Stimulated activated CD4-positive, alpha-beta T cell treated with anti-CD3 and anti-CD28 coated beads, TNF-alpha, amount 100 ng/mL, for 48 hours (primary cell): ENCODE measurements at places on chromosomes 6 and 20.

- peak; percentile 47 for DNase-seq
These were observed 18.3 kb downstream of the RAET1L start for GRCh38 chr6:150006961-150007464.

GRCh38 chr6:100300221-100300736, 164.4 kb downstream of the SIM1 start:
- no peak for DNase-seq

- no peak for DNase-seq
These were observed 16.4 kb downstream of the SOX4 start for GRCh38 chr6:21609881-21610329.

DNA sequence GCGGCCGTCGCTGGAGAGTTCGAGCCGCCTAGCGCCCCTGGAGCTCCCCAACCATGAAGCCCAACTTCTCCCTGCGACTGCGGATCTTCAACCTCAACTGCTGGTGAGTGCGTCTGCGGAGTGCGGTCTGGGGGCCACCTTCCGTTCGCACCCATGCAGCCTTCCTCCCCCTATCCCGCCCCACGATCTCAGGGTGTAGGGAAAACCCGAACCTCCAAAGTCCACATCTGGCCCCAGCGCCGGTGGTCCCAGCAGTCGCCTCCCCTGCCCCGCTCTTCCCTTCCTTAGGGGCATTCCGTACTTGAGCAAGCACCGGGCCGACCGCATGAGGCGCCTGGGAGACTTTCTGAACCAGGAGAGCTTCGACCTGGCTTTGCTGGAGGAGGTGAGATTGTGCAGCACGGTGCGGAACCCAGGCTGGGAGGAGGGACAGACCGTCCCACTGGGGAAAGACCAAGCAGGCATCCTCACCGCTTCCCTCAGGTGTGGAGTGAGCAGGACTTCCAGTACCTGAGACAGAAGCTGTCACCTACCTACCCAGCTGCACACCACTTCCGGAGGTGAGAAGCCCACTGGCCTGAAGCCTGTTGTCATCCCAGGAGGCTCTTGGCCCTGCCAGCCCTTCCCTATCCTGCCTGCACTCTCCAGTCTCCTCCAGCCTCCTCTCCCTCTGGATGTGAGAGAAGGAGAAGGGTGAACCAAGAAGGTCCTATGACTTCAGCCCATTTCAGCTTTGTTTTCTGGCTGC, 719 bp downstream of the SMPD2 start:
- DNase-seq, result no peak

DNA sequence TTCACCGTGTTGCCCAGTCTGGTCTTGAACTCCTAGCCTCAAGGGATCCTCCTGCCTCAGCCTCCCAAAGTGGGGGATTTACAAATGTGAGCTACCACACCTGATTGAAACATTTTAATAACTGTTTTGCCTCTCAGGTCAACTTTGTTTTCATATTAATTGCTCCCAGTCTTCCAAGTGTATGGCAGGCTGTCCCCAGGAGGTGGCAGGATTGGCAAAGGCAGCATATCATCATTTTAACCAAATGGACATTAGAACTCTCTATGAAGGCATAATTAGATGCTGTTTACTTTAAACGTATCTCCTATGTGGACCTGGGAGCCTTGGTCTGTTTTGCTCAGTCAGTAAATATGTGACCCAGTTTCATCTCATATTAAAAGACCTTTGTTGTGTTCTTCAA, 59.2 kb upstream of the CSE1L start:
- DNase-seq, result no peak

- DNase-seq, result no peak
These were observed 8.4 kb upstream of the STK35 start for GRCh38 chr20:2093159-2093781.

GRCh38 chr6:105981002-105981887, 104.9 kb upstream of the PRDM1 start:
- no peak for DNase-seq

- DNase-seq, result no peak
These were observed 48.9 kb downstream of the SYCP2 start for GRCh38 chr20:59884494-59884893.

- no peak for DNase-seq
These were observed 14.2 kb downstream of the ITCH start for GRCh38 chr20:34377072-34377847.

DNA sequence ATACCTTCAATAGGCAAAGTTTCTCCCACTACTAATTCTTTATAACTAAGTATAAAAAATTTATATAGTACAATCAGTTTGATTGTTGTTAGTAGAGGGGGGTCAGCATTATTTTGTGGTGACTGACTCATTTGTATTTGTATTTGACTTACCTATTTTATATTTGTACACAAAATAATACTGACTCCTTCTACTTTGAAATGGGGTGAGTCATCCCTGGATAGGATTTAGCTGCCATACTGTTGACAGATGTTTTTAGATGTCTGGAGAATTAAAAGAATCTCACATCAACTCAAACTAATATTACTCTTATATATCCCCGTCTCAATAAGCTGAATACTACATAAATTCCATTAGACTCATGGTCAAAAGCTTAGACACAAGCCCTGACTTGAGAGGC, 114.9 kb downstream of the FRK start:
- no peak for DNase-seq

DNA sequence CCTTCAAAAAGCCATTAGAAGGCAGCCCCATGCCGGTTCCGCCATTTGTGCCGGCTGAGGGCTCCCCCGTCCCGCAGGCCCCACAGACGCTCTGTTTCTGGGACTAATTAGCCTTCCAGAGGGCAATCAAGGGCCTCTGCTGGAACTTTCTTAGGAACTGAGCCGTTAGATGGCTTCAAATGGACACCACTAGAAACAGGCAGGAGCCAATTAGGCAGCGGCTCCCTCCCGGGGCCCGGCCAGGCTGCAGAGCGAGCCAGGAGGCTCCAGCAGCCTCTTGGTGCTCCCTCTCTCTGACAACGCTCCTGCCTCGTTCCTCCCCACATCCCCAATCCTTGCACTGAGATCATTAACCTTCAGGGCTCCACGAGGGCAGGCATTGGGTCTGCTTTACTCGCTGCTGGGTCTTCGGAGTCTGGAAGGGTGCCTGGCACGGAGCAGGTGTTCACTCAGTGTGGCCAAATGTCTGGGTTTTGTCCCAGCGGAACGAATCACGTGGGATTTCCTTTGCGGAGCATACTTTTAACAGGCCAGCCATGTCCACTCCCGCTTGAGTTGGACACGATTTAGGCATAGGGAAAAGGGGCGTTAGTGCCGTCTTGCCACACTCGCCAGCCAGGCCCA, 98.3 kb downstream of the TMEM242 start:
- no peak for DNase-seq

DNA sequence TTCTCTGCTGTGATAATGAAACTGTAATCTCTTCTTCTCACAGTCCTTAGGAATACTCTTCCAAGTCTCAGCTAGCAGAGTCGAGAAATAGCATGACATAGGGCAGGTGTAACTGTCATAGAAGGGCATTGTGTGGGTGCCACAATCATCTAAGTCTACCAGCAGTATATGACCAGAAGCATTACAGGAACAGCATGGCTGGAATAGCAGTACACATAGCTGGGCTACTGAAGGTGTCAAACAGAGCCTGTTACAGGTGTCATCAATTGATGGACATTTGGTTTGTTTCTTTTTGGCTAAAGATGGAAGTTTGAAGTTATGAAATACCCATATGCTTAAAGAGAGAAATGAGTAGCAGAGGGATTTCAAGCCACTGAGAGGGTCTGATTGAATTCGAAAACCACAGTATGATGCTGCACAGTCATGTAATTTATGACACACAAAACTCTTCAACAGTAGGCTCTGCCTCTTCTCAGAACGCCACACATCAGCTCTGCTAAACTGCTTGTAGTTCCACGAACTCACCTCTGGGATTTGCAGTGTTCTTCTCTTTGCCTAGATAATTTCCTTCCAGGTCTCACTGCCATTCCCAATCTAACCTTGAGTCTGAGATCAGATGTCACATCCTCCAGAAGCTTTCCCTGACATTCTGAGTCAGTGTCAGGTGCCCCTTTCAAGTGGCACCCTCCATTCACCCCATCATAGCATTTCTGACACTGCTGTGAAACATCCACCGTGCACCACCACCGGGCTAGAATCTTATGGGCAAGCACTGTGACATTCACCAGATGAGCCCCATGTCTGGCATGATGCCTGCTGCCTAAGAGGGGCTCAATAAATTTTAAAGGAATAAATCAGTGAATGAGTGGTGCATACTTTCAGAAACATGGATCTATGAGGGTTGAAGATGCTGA, 151.0 kb downstream of the ADAT2 start:
- no peak for DNase-seq

DNA sequence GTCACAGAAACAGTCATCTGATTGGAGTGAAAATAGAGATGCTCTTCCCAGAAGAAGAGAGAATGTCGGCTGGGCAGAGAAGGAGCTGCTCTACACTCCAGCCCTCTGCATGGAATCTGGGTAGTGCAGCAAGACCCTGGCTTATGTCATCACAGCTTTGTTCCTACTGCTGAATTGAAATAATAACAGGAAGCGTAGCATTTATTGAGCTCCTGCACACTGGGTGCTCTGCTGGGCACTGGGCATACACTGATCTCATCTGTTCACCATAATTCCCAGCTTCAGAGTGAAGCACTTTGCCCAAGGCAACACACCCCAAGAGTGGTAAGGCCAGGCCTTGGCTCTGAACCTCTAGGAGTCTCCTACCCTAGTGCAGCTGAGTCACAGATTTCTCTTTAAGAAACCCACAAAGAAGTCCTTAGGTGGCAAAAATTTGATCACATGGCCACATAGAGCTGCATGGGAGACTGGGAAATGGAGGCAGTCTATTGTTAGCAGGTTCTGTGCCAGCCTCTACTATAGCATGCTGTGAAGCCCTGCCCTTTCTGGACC, 3.9 kb upstream of the SDCBP2 start:
- DNase-seq, result no peak

- DNase-seq, result no peak
These were observed at the start of gene FUT9 for GRCh38 chr6:96015518-96016333. FUT9 (plus strand) TSS chr6:96015974; CDS start chr6:96203156, 187,182 bp downstream.

DNA sequence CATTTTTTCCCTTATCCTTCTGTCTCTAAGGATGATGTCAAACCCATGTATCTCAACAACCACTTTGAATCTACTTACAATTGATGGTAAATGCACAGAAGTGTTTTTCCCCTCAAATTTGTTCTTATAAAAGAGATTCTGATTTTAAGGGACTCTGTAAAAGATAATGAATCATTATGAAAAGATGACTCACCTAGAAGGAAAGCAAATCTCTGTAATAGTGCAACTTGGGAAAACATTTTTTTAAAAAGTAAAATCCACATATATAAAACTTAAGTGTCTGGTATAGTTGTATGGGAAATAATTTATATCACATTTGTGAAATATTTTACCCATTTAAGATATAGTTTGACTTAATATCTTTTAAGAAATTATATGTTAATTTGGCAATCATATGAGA, 137.0 kb downstream of the TINAG start:
- no peak for DNase-seq

GRCh38 chr20:37984018-37984785, 49.1 kb downstream of the TTI1 start:
- no peak for DNase-seq
